Bone marrow (tissue), 2 donors: ENCODE measurements at places on chromosomes 6 and 20.

DNA sequence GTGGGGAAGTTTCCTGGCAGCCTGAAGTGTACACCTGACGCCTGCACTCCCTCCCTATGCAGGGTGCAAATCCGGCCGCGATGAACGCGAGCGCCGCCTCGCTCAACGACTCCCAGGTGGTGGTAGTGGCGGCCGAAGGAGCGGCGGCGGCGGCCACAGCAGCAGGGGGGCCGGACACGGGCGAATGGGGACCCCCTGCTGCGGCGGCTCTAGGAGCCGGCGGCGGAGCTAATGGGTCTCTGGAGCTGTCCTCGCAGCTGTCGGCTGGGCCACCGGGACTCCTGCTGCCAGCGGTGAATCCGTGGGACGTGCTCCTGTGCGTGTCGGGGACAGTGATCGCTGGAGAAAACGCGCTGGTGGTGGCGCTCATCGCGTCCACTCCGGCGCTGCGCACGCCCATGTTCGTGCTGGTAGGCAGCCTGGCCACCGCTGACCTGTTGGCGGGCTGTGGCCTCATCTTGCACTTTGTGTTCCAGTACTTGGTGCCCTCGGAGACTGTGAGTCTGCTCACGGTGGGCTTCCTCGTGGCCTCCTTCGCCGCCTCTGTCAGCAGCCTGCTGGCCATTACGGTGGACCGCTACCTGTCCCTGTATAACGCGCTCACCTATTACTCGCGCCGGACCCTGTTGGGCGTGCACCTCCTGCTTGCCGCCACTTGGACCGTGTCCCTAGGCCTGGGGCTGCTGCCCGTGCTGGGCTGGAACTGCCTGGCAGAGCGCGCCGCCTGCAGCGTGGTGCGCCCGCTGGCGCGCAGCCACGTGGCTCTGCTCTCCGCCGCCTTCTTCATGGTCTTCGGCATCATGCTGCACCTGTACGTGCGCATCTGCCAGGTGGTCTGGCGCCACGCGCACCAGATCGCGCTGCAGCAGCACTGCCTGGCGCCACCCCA, 1.2 kb downstream of the GPR6 start:
- DNase-seq: no peak

- no peak for DNase-seq
These were observed 8.4 kb upstream of the E2F3 start for GRCh38 chr6:20393297-20393696.

- no peak for DNase-seq
These were observed 474.3 kb downstream of the RFPL4B start for GRCh38 chr6:112821476-112821875.

GRCh38 chr6:49888742-49889431, 22.6 kb upstream of the CRISP1 start:
- DNase-seq: no peak

GRCh38 chr6:16676978-16677377, 84.3 kb downstream of the ATXN1 start:
- DNase-seq: no peak
